ENCODE measurements at places on chromosomes 3 and 15. TPM values are rescaled to one million over a fixed set of nuclear protein-coding genes. Genes with fewer than 3 reads are reported as not detected.
A peak's percentile ranks its signal among the peaks of the same experiment; 100 is the strongest.

P2RY14 gene
- not detected for total RNA-seq

GRK7 gene
- total RNA-seq, result not detected

IL17RD gene
- total RNA-seq, result not detected

DNAJC17 gene
- total RNA-seq, result 51.5 TPM

FBXO40 gene
- total RNA-seq, result not detected

GRCh38 chr3:55459838-55460237, 27.3 kb downstream of the WNT5A start:
- H3K4me3 ChIP-seq, result no peak overlapping the region
- H3K36me3 ChIP-seq, result no peaks in the 10 kb centered on the region
- no peaks in the 10 kb centered on the region for H3K27me3 ChIP-seq
- no peaks in the 10 kb centered on the region for H3K4me1 ChIP-seq
- no peak overlapping the region for H3K27ac ChIP-seq

DNA sequence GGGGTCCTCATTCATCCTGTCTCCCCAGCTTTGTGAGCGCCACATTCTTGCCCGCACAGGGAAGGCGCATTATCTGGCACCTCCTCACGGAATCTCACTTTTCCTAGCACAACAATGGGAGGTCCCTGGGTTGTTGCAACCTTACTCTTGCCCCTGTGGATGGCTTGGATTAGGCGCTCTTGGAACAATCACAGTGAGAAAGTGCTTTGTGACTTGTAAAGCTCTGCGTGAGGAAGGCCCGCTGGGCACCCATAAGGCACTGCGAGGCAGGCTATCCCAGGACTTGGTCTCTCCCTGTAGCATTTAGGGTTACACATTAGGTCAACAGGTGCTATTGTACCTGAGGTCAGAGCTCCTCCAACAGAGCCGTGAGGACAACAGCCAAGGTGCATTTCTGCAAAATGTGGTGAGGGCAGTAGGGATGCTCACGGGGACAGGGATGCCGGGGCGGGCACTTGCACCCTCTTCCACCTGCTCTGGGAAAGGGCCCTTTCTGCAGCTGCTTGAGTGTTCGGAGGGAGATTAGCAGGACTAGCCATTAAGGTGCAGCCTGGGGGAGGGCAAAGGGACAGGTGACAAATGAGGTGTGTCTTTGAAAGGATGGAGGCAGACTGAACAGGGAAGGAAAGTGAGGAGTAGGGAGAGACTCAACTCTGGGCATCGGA, 13.9 kb upstream of the LRRC15 start:
- H3K27me3 ChIP-seq, result no peaks in the 10 kb centered on the region
- no peaks in the 10 kb centered on the region for H3K36me3 ChIP-seq
- no peaks in the 10 kb centered on the region for H3K4me1 ChIP-seq
- DNase-seq, result no peak
- no peak overlapping the region for H3K4me3 ChIP-seq

GRCh38 chr3:141738891-141739363, 829 bp downstream of the RNF7 start:
- peak overlapping the region; percentile 83 for H3K4me3 ChIP-seq
- H3K27ac ChIP-seq, result peak overlapping the region; percentile 67
- H3K4me1 ChIP-seq, result peaks cover 29% of the 10 kb centered on the region
- peaks cover 42% of the 10 kb centered on the region for H3K36me3 ChIP-seq
- H3K27me3 ChIP-seq, result no peaks in the 10 kb centered on the region

GRCh38 chr15:35546511-35547381, 781 bp upstream of the DPH6 start:
- H3K27ac ChIP-seq, result peak overlapping the region; percentile 99
- DNase-seq, result no peak
- peaks cover 8% of the 10 kb centered on the region for H3K36me3 ChIP-seq
- peaks cover 5% of the 10 kb centered on the region for H3K4me1 ChIP-seq
- no peaks in the 10 kb centered on the region for H3K27me3 ChIP-seq
- peak overlapping the region; percentile 76 for H3K4me3 ChIP-seq

- no peak for DNase-seq
- peaks cover 50% of the 10 kb centered on the region for H3K4me1 ChIP-seq
Observed at GRCh38 chr15:28974142-28974541, 88.4 kb downstream of the APBA2 start.

DNA sequence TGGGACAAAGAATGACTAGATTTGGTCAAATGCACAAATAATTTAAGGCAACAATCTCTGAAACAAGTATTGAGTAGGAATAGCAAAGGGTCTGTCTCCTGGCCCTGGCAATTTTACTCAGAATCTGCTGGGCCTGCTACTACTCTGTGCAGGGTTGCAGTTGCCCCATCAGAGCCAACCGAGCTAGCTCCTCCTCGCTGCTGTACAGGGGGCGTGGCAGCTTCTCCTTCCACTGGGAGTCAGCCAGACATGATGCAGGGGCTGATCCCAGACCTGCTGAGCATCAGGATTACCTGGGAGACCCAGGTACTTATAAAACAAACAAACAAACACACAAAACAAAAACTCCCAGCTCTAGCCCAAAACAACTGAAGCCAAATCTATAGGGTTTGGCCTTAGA, 30.5 kb upstream of the PXYLP1 start:
- H3K27ac ChIP-seq, result no peak overlapping the region
- H3K4me3 ChIP-seq, result no peak overlapping the region
- peaks cover 19% of the 10 kb centered on the region for H3K27me3 ChIP-seq
- no peak for DNase-seq
- H3K4me1 ChIP-seq, result no peaks in the 10 kb centered on the region

DNA sequence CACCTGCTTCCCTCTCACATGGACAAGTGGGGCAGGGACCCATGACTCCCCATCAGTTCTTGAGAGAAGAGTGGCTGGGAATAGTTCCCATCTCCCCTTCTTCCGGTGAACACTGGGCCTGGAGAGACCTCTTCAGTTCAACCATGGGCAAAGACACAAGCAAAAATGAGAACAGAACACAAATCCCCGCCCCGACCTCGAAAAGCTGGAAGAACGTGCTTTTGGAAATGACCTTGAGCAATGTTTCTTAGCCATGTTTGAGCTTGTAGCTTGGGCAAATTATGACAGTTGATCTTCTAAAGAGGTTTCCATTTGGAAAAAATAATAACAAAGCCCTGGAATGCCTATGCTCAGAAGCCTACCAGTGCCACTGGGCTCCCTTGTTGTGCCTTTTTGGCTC, 59.0 kb downstream of the FAM174B start:
- no peaks in the 10 kb centered on the region for H3K36me3 ChIP-seq
- no peak overlapping the region for H3K4me3 ChIP-seq
- H3K27ac ChIP-seq, result no peak overlapping the region
- no peaks in the 10 kb centered on the region for H3K4me1 ChIP-seq
- no peak for DNase-seq
- peaks cover 11% of the 10 kb centered on the region for H3K27me3 ChIP-seq

- no peak overlapping the region for H3K4me3 ChIP-seq
- no peak for DNase-seq
- H3K4me1 ChIP-seq, result peaks cover 8% of the 10 kb centered on the region
- H3K27ac ChIP-seq, result no peak overlapping the region
- H3K36me3 ChIP-seq, result no peaks in the 10 kb centered on the region
Observed at GRCh38 chr3:13455644-13456043, 24.5 kb upstream of the HDAC11 start.

- H3K4me3 ChIP-seq, result no peak overlapping the region
- no peaks in the 10 kb centered on the region for H3K36me3 ChIP-seq
- H3K27me3 ChIP-seq, result no peaks in the 10 kb centered on the region
- H3K27ac ChIP-seq, result peak overlapping the region; percentile 62
Observed at GRCh38 chr15:56978898-56979662, 60.6 kb downstream of the TCF12 start.

GRCh38 chr3:116552246-116552645, 107.0 kb upstream of the LSAMP start:
- no peaks in the 10 kb centered on the region for H3K27me3 ChIP-seq
- H3K36me3 ChIP-seq, result no peaks in the 10 kb centered on the region
- no peak overlapping the region for H3K4me3 ChIP-seq
- no peak overlapping the region for H3K27ac ChIP-seq
- no peak for DNase-seq

Measured in SJSA1 (cell line).